ENCODE measurements at places on chromosomes 11 and 22.

GRCh38 chr11:47786373-47786772 lies 19.2 kb upstream of the FNBP4 start:
- no peak for DNase-seq

- no peak for DNase-seq
These were observed 18.8 kb upstream of the MS4A8 start for GRCh38 chr11:60680455-60681119.

DNA sequence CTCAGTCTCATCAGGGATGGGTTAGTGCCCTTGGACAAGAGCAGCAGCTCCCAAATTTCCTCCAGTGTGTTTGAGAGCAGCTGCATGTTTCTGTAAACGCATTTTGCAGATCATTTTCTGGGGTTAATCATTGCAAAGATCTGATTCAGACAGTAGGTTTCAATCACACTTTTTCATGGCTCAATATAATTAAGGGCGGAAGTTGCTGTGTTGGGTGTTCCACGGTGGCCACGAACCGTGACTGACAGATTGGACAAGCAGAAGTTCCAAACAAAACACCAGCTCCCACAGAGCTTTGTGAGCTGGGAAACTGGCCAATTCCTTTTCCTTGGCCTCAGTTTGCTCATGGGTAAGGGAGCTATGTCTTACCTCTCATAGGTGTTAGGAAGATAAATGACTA lies 8.4 kb upstream of the RASSF10 start:
- DNase-seq, result no peak

GRCh38 chr11:94545264-94546161 lies 1.8 kb downstream of the FUT4 start:
- DNase-seq, result no peak

DNA sequence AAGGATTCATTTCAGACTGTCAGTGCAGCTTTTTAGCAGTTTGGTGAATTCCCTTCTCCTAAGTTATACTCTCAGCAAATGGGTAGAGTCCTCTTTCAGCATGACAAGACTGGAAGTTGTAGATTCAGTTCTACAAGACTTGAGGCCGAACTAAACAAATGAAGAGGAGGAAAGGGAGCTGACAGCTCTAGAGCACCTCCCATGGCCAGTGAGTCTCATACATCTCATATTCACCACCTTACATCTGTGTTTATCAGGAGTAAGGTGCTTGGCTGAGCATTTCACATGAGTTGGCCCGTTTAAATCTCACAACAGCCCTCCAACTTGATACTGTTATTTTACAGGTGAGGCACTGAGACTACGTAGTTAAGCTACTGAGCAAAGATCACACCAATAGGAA lies 30.4 kb downstream of the SEZ6L start:
- no peak for DNase-seq

- DNase-seq, result no peak
These were observed 38.3 kb upstream of the TMEM135 start for GRCh38 chr11:86999388-86999787.

- no peak for DNase-seq
These were observed 23.9 kb upstream of the CRTAM start for GRCh38 chr11:122814401-122814800.

DNA sequence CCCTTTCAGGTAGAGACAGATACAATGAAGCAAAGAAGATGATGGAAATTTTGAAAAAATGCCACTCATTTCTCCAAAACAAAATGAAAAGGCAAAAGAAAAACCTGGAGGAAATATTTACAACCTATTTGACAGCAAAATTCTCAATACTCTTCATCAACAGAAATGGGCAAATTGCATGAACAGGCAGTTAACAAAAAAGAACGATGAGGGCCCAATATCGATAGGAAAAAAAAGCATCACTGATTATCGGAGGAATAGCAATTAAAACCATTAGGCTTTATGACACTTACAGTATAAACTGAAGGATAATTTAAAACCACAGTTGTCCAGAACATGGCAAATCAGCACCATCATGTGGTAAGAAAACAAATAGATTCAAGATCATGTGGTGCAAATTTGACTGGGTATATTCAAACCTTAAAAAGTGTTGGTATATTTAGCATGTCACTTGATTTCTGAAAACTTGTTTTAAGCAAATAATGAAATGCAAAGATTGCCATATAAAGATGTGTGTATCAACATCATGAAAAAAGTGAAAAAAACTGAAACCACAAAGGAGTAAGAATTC lies 222.9 kb downstream of the BRD1 start:
- no peak for DNase-seq

DNA sequence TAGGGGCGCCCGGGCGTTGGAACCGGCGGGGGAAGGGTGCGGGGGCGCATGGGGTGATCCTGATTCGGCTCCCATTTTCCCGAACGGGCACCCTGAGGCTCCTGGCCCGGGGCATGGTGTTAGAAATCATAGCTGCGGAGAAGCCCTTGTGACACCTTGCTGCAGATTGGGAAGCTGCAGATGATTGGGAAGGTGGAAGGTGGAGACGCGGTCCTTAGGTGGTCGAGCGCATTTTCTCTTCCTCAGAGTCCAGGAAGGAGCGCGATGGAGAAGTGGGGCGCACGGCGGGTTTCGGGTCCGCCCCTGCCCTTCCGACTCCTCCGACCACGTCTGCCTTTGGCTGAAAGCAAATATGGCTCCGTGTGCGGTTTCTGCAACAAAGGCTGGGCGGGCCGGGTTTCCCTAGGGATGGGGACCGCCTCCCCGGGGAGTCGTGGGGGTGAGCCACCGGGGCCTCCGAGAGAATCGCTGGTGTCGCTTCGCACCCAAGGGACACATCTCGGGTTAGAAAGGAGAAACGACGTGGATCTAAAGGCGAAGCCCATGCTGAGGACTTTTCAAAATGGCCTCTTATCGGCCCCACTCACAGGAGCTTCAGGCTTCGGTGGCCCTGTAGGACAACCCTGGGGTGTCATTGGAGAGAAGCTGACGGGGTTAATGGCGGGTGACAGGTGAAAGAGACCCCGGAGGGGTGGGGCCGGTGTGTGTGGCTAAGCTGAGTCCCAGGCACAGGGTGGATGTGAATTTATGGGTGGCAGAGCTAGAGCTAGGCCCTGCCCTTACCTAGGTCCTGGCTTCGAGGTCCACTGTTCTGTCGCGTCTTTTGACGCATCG lies 707 bp upstream of the FTH1 start:
- DNase-seq, result no peak

DNA sequence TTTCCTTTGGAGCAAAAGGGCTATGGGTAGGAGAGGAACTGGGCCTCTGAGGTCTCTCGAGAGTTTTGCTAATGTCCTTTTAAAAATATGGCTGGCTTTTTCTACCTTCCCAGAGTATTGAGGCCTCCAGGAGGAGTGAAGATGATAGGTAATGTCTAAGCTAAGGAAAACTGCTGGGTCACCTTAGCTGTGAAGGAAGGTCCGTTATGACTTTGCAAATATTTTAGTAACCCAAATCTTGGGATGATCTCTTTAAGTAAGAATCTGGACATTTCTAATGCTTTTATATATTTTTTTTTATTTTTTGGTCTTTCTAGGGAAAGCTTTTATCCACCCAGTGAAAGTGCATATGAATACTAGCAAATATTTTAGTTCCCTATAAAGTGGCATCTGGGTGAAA lies 60.9 kb upstream of the SYN3 start:
- no peak for DNase-seq

- no peak for DNase-seq
These were observed 572.6 kb upstream of the LUZP2 start for GRCh38 chr11:23924226-23924625.

GRCh38 chr22:35197071-35197470 lies 60.2 kb upstream of the HMGXB4 start:
- DNase-seq, result no peak

GRCh38 chr22:39317084-39317774 lies 2.2 kb downstream of the RPL3 start:
- peak; percentile 57 for DNase-seq

- DNase-seq, result peak; percentile 57
These were observed 75.9 kb upstream of the PRR5 start for GRCh38 chr22:44625981-44626687.

GRCh38 chr11:78300108-78300839 lies 111.6 kb downstream of the USP35 start:
- no peak for DNase-seq

- DNase-seq, result no peak
These were observed 141.0 kb downstream of the SLC17A6 start for GRCh38 chr11:22479208-22479607.

- peak; percentile 69 for DNase-seq
These were observed 15.2 kb downstream of the NRIP3 start for GRCh38 chr11:8988329-8989234.

DNA sequence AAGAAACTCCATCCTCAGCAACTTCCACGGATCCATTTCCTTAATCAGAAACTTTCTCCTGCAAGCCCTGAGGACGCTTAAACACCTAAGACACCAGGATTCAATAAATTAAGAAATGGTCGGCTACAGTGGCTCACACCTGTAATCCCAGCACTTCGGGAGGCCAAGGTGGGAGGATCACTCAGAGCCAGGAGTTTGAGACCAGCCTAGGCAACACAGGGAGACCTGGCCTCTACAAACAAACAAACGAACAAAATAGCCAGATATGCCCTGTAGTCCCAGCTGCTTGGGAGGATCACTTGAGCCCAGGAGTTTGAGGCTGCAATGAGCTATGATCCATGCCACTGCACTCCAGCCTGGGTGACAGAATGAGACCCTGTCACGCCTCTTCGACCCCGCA lies 46.7 kb downstream of the RPUSD4 start:
- no peak for DNase-seq

- DNase-seq, result no peak
These were observed 894.8 kb downstream of the TBC1D22A start for GRCh38 chr22:47657224-47657623.

DNA sequence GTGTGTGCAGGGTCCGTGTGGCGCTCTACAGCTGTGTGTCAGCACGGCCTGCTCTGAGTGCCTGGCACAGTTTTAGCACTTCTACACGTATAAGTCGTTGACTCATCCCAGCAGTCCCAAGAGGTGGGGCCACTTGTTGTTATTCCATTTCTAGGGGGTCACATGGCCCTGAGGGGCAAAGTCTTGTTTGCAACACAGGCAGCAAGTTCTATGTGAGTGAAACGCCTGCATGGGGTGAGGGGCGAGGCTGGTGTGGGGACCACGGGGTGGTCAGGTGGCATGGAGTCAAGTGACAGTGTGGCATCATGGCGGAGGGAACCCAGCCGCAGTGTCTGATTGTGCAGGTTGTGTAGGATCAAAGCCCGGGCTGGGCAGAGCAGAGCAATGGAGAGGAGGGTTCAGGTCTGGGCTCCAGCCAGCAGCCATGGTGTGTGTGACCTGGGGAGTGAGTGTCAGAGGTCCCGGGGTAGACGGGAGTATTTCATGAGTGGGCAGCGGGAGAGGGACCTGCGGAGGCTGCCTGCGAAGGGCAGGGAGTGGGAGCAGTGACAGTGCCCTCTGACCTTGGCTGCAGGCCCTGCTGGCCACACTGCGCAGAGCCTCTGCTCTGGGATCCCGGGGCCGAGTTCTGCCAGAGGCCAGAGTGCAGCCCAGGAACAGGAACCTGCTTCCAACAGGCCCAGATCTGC lies 27.9 kb downstream of the SHANK3 start:
- DNase-seq, result no peak

- DNase-seq, result no peak
These were observed 2219.9 kb downstream of the LRRC4C start for GRCh38 chr11:39239553-39239952.

GRCh38 chr11:112599856-112600533 lies 339.3 kb upstream of the PLET1 start:
- DNase-seq, result no peak

- DNase-seq, result peak; percentile 64
These were observed 7.5 kb upstream of the C11orf97 start for GRCh38 chr11:94504689-94505293.

- DNase-seq, result no peak
These were observed 50.8 kb downstream of the FLRT1 start for GRCh38 chr11:64086258-64087123.

- DNase-seq, result no peak
These were observed 127.2 kb upstream of the SYT13 start for GRCh38 chr11:45413156-45413858.

DNA sequence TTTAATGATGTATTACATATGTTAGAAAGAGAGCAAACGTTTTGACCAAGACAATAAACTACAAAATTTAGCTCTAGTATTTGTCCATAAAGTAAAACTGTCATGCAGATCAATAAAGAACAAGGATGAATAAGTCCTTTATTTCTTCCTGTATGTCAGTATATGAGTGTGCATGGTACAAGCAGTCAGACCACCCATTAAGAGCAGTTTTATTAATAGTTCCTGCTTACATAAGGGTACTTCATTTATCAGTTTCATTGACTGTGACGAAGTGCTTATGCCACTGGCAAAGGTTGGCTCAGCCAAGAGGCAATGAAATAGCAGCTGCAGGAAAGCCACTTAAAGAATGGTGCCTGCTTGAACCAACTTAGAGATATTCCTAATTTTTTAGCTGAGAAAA lies 913.0 kb upstream of the CNTN5 start:
- DNase-seq, result no peak

DNA sequence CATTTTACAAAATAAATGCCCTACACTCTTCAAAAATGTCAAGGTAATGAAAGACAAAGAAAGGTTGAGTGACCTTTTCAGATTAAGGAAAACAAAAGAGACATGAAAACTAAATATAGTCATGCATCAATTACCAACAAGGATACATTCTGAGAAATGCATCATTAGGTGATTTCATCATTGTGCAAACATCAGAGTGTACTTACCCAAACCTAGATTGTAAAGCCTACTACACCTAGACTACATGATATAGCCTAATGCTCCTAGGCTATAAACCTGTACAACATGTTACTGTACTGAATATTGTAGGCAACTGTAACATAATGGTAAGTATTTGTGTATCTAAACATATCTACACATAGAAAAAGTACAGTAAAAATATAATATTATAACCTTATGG lies 26.7 kb downstream of the INTS4 start:
- no peak for DNase-seq

DNA sequence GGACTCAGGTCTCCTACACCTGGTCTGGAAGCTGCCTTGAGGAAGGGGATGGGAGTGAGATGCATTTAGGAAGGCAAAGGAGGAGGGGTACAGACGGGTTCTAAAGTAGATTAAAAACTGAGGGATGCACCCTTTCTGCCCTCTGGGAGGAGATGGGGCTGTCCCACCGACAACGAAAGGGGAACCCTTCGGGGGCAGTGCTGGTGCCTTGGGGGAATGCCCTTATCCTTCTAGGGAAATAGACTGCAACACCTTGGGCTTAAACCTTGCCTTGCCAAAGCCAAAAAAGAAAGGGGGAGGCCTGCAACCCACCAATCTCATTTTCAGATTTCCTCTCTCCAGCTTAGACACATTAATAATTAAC lies 89.8 kb downstream of the PLEKHA7 start:
- DNase-seq, result no peak

GRCh38 chr11:1221848-1222311 lies 986 bp upstream of the MUC5B start:
- no peak for DNase-seq

- no peak for DNase-seq
These were observed 9.8 kb downstream of the FAM111A start for GRCh38 chr11:59152312-59152951.

GRCh38 chr11:84243629-84244263 lies 957.6 kb upstream of the CCDC90B start:
- DNase-seq, result no peak
